ENCODE measurements at places on chromosomes 2 and 18. TPM values are rescaled to one million over a fixed set of nuclear protein-coding genes. Genes with fewer than 3 reads are reported as not detected.

The RAMP1 gene
- 1.3 TPM for polyA plus RNA-seq

The C2orf69 gene
- 13.5 TPM for polyA plus RNA-seq

The CMPK2 gene
- 9.7 TPM for polyA plus RNA-seq

The SMYD1 gene
- polyA plus RNA-seq: not detected

The DCC gene
- not detected for polyA plus RNA-seq

The RNF152 gene
- polyA plus RNA-seq: not detected

The SAG gene
- not detected for polyA plus RNA-seq

The SERPINB11 gene
- polyA plus RNA-seq: not detected

The CYP26B1 gene
- polyA plus RNA-seq: not detected

The RIT2 gene
- polyA plus RNA-seq: not detected

The AFF3 gene
- 0.63 TPM for polyA plus RNA-seq

The LOXHD1 gene
- polyA plus RNA-seq: not detected

The LIMS4 gene
- polyA plus RNA-seq: 4.6 TPM

The DYSF gene
- not detected for polyA plus RNA-seq

The LAMA3 gene
- polyA plus RNA-seq: not detected

The CCDC121 gene
- 0.79 TPM for polyA plus RNA-seq

The CHPF gene
- 7.5 TPM for polyA plus RNA-seq

The CYS1 gene
- polyA plus RNA-seq: not detected

The ALKAL2 gene
- not detected for polyA plus RNA-seq

The LHCGR gene
- not detected for polyA plus RNA-seq
